Effector memory CD4-positive, alpha-beta T cell (primary cell): ENCODE measurements at places on chromosomes 7 and 10.

DNA sequence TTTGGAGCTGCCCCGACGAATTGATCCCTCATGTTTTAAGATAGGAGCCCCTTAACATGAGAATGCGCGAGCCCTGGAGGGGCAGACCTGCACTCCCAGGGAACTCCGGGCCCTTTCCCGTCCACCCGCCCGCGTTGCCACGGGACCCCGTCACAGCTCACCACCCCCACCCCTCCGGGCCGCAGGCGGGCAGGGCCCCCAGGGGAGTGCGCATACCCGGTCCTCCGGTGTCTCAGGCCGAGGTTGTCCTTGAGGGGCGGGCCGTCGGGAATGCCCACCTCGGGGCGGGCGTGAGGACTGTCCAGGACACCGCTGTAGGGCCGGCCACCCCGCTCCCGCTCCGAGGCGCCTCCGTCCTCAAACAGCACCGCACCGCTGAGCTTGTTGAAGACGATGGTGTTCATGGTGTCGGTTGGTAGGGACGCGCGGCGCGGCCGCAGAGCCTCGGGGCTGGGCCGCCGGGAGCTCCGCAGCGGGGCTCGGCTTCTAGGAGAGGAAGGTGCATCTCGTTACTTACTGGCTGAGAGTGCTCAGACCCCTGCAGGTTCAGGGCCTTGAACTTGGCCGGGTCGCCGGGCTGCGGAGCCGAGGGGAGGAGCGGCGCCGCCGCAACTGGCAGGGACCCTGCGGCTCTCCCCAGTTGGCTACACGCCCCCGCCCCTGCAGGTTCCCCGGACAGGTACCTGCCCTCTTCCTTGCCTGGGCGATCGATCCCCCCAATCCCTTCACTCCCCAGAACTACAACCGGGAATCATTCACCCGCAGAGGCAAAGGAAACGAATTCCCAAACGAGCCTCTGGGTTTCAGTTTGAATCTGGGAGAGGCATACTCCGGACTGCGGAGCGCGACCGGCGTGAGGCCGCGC is 2.4 kb downstream of the MKX start:
- DNase-seq, result no peak

GRCh38 chr7:108252177-108252576 is 122.0 kb upstream of the LAMB4 start:
- no peak for DNase-seq

GRCh38 chr7:131568970-131569369 is 12.5 kb upstream of the PODXL start:
- no peak for DNase-seq

DNA sequence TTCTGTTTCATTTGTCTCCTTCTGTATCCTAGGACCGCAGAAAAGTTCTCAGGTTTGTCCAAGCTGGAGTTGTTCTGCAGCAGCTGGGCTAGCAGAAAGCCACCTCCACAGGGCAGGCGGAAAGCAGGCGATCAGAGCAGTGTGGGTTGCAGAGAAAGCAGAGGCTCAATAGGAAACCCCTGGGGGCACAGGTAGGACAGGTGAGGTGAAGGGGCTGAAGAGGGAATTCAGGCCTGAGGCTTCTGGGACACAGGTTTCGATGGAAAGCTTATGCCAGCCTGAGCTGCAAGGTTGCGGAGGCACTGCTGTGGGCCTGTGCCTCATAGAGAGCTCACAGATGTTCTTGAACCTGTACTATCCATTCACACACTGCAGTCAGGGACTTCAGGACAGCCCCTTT is 194.9 kb upstream of the TPK1 start:
- no peak for DNase-seq

DNA sequence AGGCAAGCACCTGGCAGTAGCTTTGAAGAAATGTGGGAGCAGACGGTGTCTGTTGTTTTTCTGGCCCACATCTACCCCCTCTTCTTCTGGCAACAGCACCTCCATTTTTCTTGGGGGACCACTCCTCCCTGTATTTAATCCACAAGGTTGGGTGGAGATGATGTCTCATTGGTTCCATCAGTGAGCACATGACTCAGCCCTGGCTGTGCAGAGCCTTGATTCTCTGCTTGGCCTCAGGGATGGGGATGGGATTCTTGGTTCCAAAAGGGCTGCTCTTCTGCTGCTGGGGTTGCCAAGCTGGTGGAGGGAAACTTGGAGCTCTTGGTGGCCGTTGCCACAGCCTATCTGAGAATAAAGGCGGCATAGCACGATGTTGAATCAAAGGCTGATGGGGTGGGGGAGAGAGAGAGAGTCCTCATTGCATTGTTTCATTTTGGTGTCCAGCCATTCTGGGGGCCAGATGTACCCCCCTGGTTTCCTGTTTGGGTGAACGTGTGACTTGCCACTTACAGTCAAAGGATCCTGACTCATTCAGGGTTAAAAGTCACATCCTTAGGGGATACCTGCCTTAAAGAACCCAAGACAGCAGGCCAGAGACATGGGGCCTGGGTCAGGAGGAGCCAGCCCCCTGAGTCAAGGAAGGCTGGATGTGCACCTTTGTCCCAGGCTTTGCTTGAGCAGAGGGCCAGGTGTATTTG is 25.9 kb downstream of the GRK5 start:
- no peak for DNase-seq

GRCh38 chr10:112712536-112712935 is 237.5 kb upstream of the TCF7L2 start:
- no peak for DNase-seq

DNA sequence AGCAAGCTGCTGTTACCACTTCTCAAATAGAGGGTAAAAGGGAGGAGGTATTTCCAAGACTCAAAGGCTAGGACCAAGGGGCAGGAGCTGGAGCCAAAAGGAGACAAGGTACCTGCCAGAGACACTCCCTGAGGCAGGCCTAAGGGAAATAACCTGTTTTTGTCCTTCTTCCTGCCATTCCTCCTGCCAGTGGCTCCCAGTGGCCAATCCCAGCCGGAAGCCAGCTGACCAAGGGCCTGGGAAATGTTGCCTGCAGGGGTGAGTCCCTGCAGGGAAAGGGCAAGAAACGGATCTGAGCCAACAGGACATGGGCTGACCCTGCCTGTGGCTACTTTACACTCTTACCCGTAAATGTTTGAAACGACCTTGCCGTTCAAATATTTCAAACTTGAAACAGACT is 3.5 kb downstream of the CYTH3 start:
- no peak for DNase-seq

- no peak for DNase-seq
Measured at GRCh38 chr10:103458720-103459119, at the start of gene CALHM1. Gene CALHM1, minus strand, starts transcription at chr10:103458900. Its CDS starts 149 bp downstream, at chr10:103458751.

GRCh38 chr10:17026686-17027485 is 102.7 kb downstream of the CUBN start:
- DNase-seq, result peak; percentile 61

- DNase-seq, result no peak
Measured at GRCh38 chr7:30184791-30185487, 50.2 kb downstream of the MTURN start.

- no peak for DNase-seq
Measured at GRCh38 chr7:92352009-92352408, 95.3 kb upstream of the GATAD1 start.

DNA sequence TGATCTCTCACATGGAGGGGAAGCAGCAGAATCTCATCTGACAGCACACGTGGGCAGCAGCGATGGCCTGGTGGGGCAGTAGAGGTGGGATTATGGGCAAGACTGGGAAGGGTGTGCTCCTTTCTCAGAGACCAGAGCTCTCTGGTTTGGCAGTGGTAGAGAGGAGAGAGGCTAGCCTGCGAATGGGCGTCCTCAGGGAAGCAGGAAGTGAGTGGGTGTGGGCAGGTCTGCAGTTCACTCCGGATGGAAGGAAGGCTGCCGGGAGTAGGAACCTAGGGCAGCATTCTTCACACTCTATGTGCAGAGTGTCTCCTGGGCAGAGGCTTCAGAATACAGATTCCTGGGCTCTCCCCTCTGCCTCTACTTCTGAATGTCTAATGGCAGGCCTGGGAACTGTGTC is 162.8 kb upstream of the BMPER start:
- no peak for DNase-seq

DNA sequence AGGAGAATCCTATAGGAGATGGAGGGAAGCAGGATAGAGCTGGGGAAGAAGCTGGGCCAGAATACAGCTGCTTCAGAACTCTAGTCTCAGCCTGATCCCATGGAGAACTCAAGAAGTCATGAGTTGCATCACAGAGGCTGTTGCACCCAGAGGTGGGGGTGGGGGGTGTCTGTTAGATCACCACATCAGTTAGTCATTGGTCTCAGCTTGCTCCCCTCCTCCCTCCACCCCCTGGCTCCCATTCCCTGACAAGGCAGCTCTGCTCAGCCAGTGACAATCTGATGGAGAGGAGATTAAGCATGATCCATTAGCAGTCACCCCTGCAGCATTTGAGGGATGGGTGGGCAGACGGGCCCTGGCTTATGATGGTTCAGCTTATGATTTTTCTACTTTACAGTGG is 58.4 kb upstream of the FGL2 start:
- no peak for DNase-seq

- DNase-seq, result no peak
Measured at GRCh38 chr10:69459101-69459790, 8.0 kb downstream of the TSPAN15 start.

GRCh38 chr7:22569586-22570321 is 69.8 kb upstream of the STEAP1B start:
- DNase-seq, result no peak

GRCh38 chr7:37037286-37037685 is 313.0 kb upstream of the AOAH start:
- DNase-seq, result no peak

DNA sequence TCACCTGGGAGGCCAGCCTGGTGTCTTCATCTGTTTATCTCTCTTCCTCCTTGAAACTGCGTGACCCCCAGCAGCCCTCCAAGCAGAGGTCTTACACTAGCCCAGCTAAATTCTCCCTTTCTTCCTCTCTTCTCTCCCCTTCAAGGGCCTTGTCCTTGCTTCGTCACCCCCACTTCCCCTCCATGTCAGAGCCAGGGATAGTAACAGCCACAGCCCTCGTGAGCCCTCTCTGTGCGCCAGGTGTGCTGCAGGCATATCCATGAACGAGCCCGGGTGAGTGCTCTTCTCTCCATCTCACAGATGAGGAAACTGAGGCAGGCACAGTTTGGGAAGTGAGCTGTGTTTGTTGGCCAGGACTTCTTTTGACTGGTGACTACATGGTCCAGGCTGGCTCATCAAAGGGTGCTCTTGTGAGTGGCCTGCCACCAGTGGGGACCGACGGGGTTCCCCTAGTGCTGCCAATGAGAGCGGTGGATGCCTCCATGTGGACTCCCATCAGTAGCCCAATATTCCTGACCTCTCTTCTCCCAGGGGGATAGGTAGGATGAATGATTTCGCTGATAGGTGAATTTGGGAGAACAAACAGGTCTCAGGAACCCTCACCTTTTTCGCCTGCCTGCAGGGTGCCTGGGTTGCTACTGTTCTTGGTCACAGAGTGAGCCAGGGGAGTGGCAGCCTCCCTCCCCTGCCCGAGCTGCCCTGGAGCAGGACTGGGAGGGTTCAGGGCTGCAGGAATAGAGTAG is 38.1 kb downstream of the ADRA2A start:
- no peak for DNase-seq

DNA sequence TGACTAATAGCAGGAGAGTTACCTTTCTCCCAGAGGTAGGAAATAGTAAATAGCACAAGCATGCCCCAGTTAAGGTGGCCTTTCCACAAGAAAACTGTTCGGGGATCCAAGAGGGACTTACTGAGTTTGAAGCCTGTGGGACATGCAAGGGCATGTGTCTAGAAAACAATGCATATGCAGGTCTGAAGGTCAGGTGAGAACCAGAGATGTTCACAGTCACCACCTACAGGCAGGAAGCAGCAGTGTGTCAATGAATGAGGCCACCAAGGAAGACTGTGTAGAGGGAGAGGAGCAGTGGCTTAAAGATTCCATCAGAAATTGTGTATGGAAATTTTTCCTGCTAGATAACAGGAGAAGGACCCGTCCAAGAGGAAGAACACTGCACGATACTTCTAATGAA is 66.0 kb downstream of the CALD1 start:
- no peak for DNase-seq

- no peak for DNase-seq
Measured at GRCh38 chr10:131452926-131453720, 141.6 kb upstream of the TCERG1L start.

DNA sequence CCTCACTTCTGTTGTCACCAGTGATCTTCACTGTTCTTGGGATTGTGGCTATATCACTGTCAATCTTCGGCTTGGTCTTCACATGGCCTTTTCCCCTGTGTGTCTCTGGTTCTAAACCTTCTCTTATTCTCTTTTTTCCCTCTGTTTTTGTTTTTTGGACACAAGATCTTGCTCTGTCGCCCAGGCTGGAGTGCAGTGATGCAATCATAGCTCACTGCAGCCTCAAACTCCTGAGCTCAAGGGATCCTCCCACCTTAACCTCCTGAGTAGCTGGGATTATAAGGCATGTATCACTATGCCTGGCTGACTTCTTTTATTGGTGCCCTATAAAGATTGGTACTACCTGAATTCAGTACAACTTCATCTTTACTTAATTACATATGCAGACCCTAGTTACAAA is 143.4 kb upstream of the EFCAB10 start:
- no peak for DNase-seq

- no peak for DNase-seq
Measured at GRCh38 chr7:131035088-131035770, 292.4 kb upstream of the MKLN1 start.

GRCh38 chr7:20133803-20134202 is 83.4 kb downstream of the MACC1 start:
- no peak for DNase-seq

GRCh38 chr7:55075464-55076021 is 56.7 kb downstream of the EGFR start:
- DNase-seq, result no peak

- no peak for DNase-seq
Measured at GRCh38 chr7:129529643-129530042, 27.3 kb downstream of the SMKR1 start.

DNA sequence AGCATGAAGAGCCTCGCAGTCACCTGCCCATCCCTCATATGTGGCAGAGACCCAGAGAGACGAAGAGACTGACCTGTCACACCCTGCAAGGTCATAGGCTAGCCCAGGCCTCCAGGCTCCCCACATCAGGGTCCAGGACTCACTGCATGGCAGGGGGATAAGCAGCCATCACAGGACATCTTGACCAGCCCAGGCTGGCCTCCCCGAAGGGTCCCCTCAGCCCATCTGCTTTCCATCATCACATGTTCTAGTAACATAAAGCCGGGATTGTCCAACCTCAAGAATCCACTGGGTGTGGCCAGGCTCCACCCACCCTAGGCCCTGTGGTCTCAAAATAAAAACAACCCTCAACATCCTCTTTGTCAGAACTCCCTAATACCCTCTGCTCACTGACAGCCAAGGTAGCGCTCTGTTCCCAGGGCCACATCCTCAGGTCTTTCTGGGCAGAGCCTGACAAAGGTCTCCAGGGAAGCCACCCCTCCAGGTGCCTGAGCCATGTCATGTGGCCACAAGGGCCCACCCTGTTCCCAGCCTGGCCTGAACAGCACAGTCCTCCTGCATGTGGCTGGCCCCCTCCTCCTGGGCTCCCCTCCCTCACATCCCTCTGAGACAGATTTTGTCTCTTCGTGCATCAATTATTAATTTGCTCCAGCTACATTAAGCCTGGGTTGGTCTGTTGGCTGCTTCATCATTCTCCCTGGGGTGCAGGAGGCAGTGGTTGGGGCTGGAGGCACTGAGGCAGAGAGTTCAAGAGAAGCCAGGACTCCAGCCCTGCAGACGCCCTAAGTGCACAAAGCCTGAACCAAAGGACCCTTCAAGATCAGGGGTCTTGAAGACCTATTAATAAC is 131.8 kb upstream of the UNC5B start:
- DNase-seq, result no peak
